ENCODE measurements at places on chromosomes 7 and 10.

DNA sequence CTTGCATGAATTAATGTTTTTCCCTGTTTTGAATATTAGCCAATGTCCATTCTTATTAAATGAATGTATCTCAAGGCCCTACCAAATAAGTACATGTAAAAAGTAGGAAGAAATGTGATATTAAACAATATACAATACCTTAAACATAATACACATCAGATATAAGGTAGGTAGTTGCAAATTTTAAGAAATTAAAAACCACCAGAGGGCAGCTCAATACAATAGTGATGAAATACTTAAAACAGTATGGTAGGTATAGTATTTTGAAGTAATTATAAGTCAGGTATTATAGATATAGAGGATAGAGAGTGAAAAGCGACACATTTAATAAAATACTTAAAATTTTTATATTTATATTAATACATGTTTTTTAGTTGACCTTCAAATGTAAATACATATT, 43.6 kb upstream of the CDK14 start:
- DNase-seq, result no peak

DNA sequence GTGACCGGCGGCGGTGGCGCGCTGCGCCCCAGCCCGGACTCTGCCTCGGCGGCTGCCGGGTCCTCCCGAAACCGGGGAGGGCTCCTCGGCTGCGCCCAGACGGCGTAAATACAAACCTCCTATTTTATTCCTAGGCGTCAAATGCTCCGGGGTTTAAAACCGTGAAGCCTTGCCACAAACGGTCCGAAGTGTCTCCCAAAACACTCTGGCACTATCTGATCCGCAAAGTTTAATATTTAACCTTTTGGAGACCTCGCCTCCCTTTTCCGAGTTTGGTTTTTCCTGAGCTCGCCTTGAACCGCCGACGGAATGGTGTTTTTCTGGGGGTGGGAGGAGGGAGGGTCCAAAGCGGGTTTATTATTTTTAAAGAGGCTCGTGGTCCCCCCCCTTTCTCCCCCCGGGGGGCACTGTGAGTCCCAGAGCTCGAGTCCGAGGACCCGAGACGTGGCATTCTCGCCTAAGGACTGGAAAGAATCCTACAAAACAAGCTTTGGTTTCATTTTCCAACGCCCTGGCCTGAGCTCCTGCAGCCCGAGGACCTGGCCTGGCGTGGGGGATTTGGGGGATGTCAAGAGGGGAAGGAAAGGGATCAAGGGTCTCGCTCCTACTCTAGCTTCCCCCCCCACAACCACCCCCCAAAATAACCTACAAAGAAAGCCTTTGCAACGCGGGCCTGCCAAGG, 1.8 kb downstream of the TNRC18 start:
- no peak for DNase-seq

DNA sequence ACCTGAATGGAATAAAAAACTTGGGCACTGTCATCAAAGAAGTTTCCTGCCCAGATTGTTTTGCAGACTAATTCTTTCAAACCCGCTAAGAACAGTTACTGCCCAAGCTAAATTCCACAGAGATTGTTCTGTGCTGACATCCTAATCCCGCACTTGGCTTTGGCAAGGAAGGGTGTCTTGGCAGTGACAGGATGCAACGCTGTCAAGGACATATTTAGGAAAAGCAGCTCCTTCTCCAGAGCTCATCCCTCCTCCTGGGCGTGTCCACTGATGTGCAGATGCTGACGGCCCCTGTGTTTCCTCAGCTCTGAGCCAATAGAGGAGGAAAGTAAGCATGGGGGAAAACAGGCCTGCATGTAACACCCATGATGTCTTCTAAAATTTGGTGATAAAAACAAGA, 74.2 kb downstream of the EEPD1 start:
- DNase-seq, result no peak

DNA sequence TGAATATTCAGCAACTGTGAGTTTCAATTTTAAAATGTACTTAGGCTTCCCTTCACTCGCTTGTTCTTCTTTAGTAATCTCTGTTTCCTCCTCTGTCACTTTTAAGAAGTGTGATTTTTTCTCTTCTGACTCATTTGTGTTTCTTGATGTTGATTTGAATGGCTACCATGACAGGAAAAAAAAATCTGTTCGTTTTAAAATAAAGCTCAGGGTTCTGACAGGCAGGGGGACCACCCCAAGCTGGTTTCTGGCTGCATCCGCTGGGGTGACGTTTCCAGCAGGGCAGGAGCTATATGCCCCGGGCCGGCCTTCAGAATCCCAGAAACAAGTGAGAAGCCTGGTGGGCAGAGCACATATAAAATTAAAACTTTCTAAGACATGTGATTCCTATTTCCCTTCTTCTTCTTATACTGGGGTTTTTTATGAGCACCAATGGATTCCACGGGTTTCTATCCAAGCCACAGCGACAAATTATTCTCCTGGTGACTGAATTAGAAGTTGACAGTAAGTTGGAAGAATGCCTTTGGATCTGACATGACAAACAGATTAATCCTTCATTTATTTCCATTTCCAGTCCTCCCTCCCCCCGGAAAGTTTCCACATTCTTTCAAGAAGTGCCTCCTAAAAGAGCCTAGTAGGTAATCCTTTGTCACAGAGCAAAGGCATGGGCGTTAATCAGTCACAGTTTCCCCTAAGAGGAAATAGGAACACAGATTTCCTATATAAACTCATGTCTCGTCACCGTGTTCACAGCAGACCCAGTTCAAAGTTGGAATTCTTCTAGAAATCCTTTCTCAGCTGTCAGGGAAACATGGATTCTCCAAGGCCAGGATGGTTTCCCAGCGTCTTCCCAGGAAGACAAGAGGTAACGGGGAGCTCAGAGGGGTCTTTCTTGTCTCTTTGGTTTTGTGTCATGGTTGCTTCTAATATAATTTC, 79.9 kb downstream of the PTPRE start:
- DNase-seq, result no peak

DNA sequence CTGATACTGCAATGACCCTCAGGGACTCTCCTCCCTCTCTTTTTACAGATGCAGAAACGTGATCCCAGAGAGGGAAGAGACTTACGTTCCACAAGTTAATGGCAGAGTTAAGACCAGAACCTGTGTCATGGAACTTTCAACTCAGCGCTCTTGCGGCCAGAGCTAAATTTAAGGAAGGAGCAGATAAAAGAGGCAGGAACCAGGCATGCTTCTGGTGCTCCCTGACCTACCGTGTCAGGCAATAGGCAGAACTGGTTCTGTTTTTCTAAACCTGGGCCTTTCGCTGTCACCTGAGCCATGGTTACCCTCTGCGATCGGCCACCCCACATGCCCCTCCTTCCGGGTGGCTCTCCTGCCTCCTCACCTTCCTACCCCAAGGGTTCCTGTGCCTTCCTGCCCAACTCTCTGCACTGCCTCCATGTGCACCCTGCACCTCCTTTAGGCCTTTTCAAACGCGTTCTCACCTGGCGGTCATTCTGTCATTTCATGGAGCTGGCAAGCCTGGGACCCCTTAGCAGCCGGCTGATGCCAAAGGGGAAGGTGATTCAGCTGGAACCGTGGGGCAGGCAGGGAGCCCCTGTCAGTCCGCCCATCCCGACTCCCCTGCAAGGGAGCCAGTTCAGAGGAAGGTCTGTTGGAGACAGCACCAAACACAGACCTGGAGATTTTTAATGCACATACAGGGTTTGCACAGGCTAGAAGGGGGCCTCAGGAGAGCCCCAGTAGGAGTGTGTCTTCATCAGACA, 7.7 kb upstream of the GBX1 start:
- DNase-seq, result no peak

GRCh38 chr7:158564663-158565035, 23.0 kb downstream of the PTPRN2 start:
- no peak for DNase-seq

- no peak for DNase-seq
These were observed 152.3 kb downstream of the BTAF1 start for GRCh38 chr10:92075829-92076228.

- no peak for DNase-seq
These were observed 167.7 kb downstream of the NXPH1 start for GRCh38 chr7:8601121-8601520.

- DNase-seq, result no peak
These were observed 421.7 kb upstream of the CHRM2 start for GRCh38 chr7:136446751-136447150.

DNA sequence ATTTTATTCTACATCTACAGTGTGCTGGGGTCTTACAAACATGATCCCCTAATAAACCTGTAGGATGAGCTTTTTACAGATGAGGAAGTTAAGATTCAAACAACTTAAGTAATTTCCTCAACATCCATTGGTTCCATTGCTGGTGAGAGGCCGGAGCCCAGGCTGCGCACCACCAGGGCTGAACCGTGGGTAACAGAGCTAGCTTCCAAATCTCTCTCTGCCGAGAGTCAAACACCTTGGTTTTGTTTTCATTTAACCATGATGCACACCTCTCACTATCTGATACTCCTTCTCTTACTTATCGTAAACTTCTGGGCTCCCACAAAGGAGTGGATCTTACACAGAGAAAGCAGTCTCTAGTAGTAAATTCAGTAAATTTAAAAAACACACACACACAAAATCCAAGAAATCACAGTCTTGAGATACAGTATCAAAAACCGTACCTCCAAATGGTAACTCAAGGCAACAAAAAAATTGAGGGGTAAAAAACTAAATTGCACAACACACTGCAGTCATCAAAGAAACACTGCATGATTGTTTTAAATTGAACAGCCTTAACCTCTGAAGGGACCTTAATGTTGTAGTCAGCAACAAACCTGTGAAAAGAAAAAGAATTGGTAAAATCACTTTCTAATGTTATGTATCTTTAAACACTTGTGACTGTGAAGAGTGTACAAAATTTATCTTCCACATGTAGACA, 20.5 kb downstream of the SGMS1 start:
- no peak for DNase-seq

GRCh38 chr10:8061274-8062211, 7.1 kb downstream of the GATA3 start:
- DNase-seq, result peak; percentile 52

- DNase-seq, result no peak
These were observed 478 bp upstream of the ZNF22 start for GRCh38 chr10:45000138-45000751.

DNA sequence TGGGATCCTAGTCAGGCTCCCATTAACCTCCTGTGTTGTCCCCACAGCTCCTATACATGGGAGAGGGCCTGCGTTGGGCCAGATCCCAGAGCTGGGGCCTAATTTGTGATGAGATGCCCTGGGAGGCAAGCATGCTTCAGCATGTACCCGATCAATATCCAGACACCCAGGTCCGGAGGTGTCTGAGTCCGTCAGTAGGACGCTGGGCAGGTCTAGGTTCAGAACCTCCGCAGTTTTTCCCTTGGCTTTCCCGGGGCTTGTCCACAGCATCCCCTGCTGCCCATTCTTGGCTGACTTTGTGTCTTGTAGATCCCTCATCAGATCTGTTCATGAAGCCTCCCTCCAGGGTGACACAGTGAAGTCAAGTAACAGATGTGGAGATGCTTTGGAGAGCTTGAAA, 32.7 kb upstream of the RBAK start:
- DNase-seq, result no peak

DNA sequence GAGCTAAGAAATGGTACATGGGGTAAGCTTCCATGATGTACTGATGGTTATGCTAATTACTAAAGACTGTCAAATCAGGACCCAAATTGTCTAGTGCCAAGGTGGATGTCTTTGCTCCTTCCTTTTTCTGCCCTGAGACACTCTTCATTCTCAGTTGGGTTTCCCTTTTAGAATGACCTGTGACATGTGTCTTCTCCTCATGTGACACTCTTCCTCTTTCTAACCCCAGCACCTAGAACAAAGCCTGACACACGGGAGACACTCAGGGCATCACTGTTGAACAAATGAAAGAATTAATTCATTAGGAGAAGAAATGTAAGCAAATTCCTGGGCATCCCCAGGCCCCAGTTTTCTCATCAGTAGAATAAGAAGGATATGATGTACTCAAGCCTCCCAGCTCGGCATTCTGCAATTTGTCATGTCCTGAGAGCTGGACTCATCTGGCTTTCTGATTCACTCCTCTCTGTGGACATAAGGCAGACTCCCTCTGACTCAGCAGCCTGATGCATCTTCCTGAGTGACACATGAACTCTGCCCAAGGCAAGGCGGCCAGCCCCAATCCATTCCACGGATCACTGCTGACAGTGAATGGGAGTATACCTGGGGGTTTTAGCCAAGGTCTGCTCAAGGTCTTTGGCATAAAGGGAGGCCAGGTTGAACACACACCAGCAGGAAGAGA, 473.8 kb downstream of the KCNMA1 start:
- DNase-seq, result no peak

DNA sequence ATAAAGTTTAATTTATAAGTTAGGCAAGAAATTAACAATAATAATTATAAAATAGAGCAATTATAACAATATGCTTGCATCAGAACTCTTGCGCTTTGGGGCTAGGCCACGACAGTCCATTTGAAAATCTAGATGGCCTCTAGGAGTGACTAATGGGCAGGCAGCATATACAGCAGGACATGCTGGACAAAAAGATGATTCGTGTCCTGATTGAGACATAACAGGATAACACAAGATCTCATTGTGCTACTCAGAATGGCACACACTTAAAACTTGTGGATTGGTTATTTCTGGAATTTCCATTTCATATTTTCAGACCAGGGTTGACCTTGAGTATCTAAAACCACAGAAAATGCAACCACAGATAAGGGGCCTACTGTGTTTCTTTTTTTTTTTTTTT, 27.5 kb downstream of the CTNNA3 start:
- DNase-seq, result no peak

- peak; percentile 71 for DNase-seq
These were observed 41.9 kb upstream of the SYPL1 start for GRCh38 chr7:106153891-106154449.

DNA sequence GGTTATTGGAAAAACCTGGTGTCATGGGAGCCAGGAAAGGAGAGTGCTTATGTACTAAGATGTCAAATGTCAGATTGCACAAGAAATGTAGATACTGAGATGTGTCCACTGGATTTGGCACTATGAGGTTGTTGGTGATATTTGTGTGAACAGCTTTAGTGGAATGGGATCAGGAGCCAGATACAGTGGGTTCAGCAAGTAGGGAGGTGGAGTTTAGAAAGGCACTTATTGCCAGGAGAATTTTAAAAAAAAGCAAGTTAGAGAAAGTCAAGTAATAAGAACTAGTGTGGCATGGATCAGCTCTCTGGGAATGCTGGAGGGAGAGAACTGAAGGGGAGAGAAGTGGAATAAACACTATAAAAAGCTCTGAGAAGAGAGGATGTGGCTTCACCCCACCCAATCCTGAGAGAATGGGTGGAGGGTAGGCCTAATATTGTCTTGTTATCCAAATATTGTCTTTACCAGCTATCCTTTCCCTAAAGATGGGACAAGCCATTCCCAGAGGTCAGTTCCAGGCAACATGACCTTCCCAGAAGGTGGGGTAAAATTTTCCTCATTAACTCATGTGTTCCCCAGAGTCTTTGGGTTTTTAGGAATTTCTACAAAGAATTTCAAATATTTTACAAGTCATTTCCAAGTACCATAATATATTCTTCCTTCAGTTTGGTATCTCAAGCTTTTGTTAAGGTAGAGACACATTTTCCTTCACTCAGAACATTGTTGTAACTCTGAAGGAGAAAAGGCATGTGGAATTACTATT, 42.3 kb downstream of the ENTPD1 start:
- no peak for DNase-seq

GRCh38 chr7:141550386-141551093, 670 bp upstream of the AGK start:
- no peak for DNase-seq
